ENCODE measurements at places on chromosomes 1 and 21. TPM values are rescaled to one million over a fixed set of nuclear protein-coding genes. Genes with fewer than 3 reads are reported as not detected.

DNA sequence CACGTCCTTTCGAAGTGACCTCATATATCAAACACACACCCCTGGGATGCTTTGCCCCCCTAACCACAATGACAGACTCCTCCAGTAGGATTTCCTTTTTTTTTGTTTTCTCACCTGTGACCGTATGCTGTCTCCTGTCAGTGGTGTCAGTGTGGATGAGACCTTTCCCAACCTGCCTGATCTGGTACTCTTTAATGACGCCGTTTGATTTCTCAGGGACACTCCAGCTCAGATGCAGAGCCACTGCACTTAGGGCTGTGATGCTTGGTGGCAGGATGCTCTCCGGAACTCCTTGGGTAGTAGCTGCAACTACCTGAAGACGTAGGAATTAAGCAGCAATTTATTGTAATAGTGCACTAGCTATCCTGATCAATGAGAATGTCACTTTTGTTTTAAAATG is 212.6 kb downstream of the KCTD3 start:
- DNase-seq = no peak

DNA sequence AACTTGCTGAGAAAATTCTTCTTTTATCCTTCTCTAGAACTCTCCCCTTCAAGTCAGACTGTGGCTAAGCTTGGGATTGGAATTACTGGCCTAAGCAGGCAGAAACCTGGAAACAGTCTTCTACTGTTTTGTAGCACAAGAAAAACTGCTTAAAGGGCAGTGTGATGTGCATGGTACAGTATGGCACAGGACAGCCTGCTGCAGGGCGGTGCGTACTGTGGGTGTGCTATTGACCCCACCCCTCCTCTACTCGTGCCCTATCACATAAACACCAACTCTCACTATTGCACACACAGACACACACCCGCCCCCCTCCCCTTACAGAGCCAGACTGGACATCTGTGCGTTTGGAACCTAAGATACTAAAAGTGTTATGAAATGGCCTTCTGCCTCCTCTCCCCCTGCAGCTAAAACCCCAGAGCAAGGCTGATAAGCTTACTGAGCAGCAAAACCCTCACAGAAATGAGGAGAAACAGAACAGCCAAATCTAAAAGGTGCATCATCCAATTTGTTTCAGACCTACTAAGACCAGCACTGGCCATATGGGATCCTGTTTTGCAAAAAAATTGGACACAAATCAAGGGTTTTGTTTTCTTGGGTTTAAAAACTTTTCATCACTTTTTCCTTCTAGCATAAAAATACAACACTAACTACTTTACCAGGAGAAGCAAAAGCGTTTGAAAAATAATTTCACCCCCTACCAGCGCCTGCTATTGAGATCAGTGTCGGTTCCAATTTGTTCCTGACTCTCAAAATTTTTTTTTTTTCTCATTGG is 355.8 kb upstream of the LYPLAL1 start:
- DNase-seq = no peak

DNA sequence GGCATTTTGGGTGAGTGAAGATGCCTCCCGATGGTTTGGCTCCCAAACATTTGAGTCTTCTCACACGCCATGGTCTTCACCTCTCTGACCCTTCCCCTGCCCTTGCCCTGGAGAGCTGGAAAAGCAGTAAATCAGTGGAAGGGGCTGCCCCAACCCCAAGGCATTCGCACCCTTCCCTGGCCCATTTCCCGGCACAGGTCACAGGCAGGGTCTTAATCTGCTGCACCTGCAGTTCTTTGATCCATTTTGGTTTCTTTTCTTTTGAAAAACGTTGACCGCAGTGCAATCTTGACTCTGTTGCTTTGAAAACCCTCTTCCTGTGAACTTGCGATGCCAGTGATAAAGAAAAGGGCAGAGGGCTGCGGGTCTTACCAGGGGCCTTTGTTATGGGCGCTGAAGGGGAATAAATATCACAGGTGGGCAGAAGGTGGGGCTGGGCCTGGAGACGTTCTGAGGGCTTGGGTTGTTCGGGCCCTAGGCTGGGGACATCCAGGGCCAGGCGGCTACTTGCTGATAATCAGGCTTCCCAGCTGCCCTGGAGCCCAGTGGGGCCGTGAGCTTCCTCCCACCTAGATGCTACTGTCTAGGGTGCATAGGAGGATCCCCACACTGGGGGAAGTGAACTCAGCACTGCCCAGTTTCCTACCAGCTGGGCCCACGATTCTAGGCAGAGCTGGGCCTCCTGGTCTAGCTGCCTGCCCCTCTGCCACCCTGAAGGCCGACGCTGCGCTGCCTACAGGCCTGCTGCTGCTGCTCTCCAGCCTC is 38.6 kb upstream of the EPS8L3 start:
- DNase-seq = no peak

CFAP126 gene
- not detected for total RNA-seq

Measured in Right ventricle myocardium inferior (tissue), 1 donor.